Natural killer cell (primary cell): ENCODE measurements at places on chromosomes 4 and X. TPM values are rescaled to one million over a fixed set of nuclear protein-coding genes. Genes with fewer than 3 reads are reported as not detected.
A peak's percentile ranks its signal among the peaks of the same experiment; 100 is the strongest.

The TMEM31 gene
- not detected for total RNA-seq

The MAGEE1 gene
- 6.3 TPM for total RNA-seq

The SLC10A4 gene
- not detected for total RNA-seq

The CFP gene
- total RNA-seq, result 19.3 TPM

- no peaks in the 10 kb centered on the region for H3K27me3 ChIP-seq
- DNase-seq, result no peak
- no peaks in the 10 kb centered on the region for H3K4me1 ChIP-seq
- no peak overlapping the region for H3K27ac ChIP-seq
- H3K36me3 ChIP-seq, result no peaks in the 10 kb centered on the region
- H3K4me3 ChIP-seq, result no peak overlapping the region
Observed at GRCh38 chrX:35444671-35445355, 353.3 kb upstream of the MAGEB16 start.

- H3K27ac ChIP-seq, result no peak overlapping the region
- no peaks in the 10 kb centered on the region for H3K36me3 ChIP-seq
- H3K27me3 ChIP-seq, result no peaks in the 10 kb centered on the region
- no peaks in the 10 kb centered on the region for H3K4me1 ChIP-seq
- no peak overlapping the region for H3K4me3 ChIP-seq
Observed at GRCh38 chr4:73850261-73850970, 2.7 kb upstream of the PF4V1 start.

- no peak overlapping the region for H3K27ac ChIP-seq
- DNase-seq, result no peak
- H3K4me3 ChIP-seq, result no peak overlapping the region
Observed at GRCh38 chrX:97931586-97931985, 1047.9 kb downstream of the RPA4 start.

- H3K27me3 ChIP-seq, result no peaks in the 10 kb centered on the region
- H3K4me1 ChIP-seq, result peaks cover 16% of the 10 kb centered on the region
- DNase-seq, result no peak
- H3K27ac ChIP-seq, result peak overlapping the region; percentile 32
- no peaks in the 10 kb centered on the region for H3K36me3 ChIP-seq
Observed at GRCh38 chr4:8427761-8428287, 12.7 kb downstream of the ACOX3 start.

- no peak overlapping the region for H3K4me3 ChIP-seq
- no peaks in the 10 kb centered on the region for H3K4me1 ChIP-seq
- DNase-seq, result no peak
- H3K27me3 ChIP-seq, result peaks cover 2% of the 10 kb centered on the region
- no peak overlapping the region for H3K27ac ChIP-seq
Observed at GRCh38 chr4:140395668-140396067, 22.2 kb downstream of the SCOC start.

DNA sequence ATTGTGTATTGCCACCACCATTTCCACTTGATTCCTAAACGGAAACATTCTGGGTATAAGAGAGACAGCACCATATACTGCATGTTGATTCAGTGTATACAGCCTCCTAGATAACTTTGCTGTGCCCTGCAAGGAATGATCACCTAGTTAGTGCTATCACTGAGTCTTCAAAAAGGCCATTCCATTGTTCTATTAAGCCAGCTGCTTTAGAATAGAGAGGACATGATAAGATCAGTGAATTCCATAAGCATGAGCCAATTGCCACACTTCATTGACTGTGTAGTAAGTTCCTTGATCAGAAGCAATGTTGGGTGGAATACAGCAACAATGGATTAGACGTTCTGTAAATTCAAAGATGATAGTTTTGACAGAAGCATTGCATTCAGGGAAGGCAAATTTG, 1047.3 kb downstream of the PCDH18 start:
- H3K27me3 ChIP-seq, result no peaks in the 10 kb centered on the region
- H3K4me1 ChIP-seq, result no peaks in the 10 kb centered on the region
- H3K36me3 ChIP-seq, result no peaks in the 10 kb centered on the region

- no peak overlapping the region for H3K27ac ChIP-seq
- H3K27me3 ChIP-seq, result no peaks in the 10 kb centered on the region
- DNase-seq, result no peak
- H3K4me1 ChIP-seq, result no peaks in the 10 kb centered on the region
Observed at GRCh38 chrX:71867680-71868079, 43.0 kb upstream of the NHSL2 start.

DNA sequence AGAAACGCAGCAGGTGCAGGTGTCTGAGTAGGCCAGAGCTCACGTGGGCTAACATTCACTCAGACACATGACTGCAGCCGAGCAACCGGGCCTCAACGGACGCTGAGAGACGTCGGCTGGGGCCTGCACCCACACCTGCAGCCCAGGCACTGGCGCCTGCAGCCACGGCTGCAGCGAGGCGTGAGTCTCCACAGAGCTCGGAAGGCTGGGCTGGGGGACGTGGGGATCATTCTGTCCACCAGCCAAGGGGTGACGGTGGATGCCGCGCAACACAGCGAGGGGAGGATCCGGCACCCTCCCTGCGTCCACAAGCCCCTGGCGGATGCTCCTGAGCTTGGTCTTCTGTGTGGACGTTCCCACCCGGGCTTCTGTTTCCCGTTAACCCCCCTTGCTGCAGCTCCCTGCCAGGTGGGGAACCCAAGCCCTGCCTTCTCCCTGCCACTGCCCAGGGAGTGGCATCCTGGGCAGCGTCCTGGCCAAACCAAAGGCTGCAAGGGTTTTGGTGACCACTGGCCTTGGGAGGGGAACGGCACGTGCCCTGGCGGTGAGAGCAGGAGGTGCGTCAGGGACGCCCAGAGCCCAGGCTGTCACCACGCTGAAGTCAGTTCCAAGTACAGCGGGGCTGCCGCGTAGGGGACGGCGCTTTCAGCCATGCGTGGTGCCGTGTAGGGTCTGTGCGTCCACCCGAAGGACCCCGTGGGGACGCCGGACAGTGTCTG, 16.3 kb downstream of the PPP2R3B start:
- H3K36me3 ChIP-seq, result no peaks in the 10 kb centered on the region
- H3K27me3 ChIP-seq, result peaks cover 9% of the 10 kb centered on the region
- no peak overlapping the region for H3K27ac ChIP-seq
- H3K4me3 ChIP-seq, result no peak overlapping the region
- DNase-seq, result no peak
- peaks cover 19% of the 10 kb centered on the region for H3K4me1 ChIP-seq

- H3K4me3 ChIP-seq, result no peak overlapping the region
- H3K27ac ChIP-seq, result no peak overlapping the region
- H3K4me1 ChIP-seq, result no peaks in the 10 kb centered on the region
- no peaks in the 10 kb centered on the region for H3K36me3 ChIP-seq
- DNase-seq, result no peak
Observed at GRCh38 chr4:47717188-47717587, 120.7 kb downstream of the CORIN start.

GRCh38 chrX:40148385-40149285, 50.9 kb upstream of the BCOR start:
- H3K4me3 ChIP-seq, result no peak overlapping the region
- H3K27me3 ChIP-seq, result peaks cover 21% of the 10 kb centered on the region
- H3K4me1 ChIP-seq, result peaks cover 67% of the 10 kb centered on the region
- no peak for DNase-seq

DNA sequence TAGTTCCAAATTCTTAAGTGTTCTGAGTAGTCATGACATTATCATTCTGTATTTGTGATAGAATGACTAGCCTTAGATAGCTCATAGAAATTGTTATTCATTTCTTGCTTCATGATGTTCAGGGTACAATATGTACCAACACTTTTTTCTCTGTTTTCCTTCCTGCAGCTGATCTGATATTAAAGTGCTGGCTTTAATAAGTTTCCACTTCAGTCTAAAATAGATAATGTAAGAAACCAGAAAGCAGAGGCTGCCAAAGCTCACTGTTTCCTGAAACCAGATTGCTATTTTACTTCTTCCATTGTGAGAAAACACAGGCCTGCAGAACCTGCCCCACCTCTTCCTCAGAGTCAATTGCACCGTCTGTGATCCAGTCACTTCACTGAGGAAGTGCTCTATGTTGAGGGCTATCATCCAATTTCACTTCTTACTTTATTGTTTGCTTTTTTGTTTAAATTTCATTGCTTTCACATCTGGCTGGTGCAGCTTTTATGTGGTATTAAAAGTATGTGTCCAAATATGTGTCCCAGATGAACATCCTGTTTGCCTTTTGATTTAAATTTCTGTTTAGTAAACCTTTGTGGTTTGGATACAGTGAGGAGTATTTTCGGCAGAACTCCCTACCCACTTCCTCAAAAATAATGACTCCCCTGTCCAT, 652.1 kb downstream of the ANKRD50 start:
- no peak overlapping the region for H3K4me3 ChIP-seq
- no peaks in the 10 kb centered on the region for H3K4me1 ChIP-seq
